ENCODE measurements at places on chromosomes 5 and 9.

GRCh38 chr5:169429044-169429443, 128.1 kb upstream of the SLIT3 start:
- no peak for DNase-seq

DNA sequence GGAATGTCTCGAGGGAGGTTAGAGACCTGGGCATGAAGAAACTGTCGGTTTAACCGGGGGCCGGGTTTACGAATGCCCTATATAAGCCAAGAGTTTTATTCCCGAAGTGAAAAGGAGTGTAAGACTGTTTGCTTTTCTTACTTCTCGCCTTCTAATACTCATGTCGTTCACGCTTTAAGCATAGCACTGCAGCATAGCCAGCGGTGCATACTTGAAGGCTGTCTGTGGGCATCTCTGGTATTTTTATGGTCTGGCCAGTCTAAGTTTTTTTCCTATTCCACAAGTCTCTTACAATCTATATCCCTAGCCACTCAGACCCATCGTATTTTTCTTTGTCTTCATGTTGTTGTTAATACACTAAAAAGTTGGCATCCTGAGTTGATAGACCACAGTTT, 1.2 kb downstream of the UHRF2 start:
- no peak for DNase-seq

- DNase-seq: no peak
Measured at GRCh38 chr9:137435980-137436760, 5.0 kb downstream of the ENTPD8 start.

DNA sequence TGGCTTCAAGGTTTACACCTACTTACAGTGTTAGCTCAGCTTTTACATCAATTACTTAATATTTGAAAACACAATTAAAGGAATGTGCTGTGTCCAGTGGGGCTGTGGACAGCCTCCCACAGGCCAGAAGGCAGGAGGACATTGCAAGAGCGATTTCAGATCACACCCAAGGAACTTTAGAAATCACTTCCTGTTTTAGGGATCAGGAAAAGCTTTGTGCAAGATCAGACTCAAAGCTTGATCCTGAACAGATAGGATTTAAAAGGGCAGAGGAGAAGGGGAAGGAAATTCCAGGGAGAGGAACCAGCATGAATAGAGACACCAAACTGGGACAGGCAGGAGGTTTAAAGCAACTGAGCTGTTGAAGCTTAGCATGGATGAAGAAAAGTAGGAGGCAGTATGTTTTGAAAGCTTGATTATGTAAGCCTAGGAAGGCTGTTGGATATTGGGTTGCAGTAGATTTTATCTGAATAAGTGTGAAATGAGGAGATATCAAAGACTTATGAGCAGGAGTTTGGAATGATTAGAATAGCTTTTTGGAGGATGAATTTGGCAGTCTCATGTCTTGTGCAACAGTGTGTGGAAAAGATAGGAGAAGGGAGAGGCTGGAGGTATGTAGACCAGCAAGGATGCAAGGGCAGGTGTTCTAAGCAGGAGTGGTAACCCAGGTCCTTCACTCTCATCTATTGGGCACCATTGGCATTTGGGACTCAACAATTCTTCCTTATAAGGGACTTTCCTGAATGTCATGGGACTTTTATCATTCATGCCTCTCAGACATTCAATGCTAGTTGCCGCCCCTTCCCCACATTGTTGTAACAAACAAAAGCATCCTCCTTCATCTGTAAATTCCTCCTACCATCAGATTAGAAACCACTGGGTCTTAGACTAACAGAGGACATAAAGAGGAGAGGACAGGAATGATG, 123.5 kb downstream of the TARS1 start:
- no peak for DNase-seq

- no peak for DNase-seq
Measured at GRCh38 chr9:20351715-20352114, 270.6 kb downstream of the MLLT3 start.

DNA sequence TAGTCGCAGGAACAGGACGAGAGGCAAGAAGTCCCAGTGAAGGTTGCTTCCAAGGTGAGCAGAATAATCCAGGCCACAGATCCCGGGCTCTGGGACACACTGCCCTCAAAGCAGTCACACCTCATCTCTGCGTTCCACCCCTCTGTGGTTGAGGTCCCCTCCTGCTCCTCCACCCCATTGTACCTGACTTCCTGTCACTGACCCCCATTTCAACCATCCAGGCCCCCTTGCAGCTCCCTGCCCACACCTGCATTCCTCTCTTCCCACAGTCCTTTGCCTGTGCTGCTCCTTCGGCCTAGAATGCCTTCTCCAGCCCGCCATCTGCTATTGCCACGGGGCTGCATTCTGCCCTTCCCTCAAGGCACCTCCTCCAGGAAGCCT, 73.5 kb downstream of the PAX5 start:
- DNase-seq: no peak

DNA sequence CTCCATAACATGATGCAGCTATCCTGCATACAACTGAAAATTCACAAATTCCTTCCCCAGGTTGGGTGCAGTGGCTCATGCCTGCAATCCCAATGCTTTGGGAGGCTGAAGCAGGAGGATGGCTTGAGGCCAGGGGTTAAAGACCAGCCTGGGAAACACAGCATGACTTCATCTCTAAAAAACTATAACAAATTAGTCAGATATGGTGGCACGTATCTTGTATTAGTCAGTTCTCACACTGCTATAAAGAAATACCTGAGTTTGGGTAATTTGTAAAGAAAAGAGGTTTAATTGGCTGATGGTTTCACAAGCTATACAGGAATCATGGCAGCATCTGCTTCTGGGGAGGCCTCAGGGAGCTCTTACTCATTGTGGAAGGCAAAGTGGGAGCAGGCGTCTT, 56.4 kb upstream of the DAPK1 start:
- no peak for DNase-seq

- no peak for DNase-seq
Measured at GRCh38 chr9:20315677-20316076, 306.6 kb downstream of the MLLT3 start.

GRCh38 chr5:10768328-10768899, 7.4 kb upstream of the DAP start:
- DNase-seq: no peak
